ENCODE measurements at places on chromosomes 12 and 14.

GRCh38 chr14:72975770-72976169, 49.5 kb downstream of the DCAF4 start:
- DNase-seq: no peak

DNA sequence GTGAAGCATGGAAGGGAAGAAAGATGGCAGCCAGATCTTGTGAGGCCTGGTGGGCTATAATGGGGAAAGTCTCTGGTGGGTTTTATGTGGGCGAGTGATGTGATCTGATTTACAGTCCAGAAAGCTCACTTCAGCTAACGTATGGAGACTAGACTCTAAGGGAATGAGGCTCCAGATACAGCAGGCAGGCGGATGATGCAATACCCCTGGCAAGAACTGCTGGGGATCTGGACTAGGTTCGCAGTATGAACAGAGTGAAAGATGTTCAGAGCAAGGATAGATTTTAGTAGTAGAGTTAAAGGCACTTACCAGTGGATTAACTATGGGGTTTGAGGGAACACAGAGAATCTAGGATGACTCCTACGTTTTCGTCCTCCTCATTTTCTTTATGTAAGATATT, 253.1 kb downstream of the ANO2 start:
- no peak for DNase-seq

GRCh38 chr12:2456813-2457186, 338.0 kb upstream of the FKBP4 start:
- no peak for DNase-seq

DNA sequence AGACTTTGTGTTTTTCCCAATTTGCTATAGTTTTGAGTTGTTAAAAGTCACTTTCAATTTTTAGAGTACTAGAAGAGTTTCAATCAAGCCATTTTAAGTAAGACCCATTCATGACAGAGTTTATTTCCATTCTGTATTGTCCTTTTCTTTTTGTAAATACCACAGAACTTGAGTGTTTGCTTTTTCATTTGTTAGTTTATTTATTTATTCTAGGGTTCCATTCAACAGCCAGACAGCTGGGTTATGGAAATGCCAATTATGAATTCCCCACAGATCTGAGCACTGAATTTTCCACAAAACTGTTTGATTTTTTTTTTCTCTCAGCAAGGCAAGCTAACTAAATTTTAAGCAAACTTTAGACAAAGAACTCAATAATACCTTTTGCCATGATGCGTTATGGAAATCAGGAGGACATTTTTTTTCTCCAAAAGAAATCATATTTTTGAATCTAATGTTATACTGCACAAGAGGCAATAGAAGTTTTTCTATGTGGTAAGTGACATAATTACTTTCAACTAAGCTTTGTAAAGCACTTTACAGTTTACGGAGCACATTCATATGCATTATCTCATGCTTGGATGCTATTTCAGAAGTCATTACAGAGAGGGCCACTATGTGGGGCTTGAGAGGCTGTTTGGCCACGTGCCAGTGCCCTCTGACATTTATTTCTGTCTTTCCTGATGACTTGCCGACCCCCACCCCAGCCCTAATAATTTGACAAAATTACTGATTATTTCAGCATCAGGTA, 181.5 kb downstream of the VRK1 start:
- DNase-seq: no peak

DNA sequence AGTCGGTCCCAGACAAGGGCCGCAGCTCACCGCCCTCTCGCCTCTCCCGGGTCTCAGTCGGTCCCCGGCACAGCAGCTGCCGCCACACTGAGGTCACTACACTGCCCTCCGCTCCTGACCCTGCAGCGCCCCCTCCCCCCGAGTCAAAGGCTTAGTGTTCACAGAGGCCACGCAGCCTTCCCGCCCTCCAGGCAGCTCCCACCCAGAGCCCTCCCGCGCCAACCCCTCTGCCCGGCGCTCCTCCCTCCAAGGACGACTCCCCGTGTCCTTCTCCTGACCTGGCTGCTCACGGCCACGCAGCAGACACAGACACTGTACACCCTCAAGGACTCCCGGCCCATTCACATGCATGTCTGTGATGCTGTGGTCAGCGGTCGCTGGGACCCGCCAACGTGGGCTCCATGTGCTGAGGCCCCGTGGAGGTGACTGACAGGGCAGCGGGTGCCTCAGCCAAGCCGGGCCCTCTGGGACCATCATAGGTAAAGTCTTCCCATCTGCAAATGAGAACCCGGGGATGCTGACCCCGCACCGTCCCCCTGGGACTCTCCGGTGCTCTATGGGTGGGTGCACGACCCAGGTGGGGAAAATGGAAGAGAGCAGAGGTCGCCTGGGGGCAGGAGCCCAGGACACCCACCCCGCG, 16.3 kb upstream of the GALNT9 start:
- no peak for DNase-seq

- no peak for DNase-seq
Observed at GRCh38 chr12:1282670-1283315, 291.8 kb downstream of the ERC1 start.

DNA sequence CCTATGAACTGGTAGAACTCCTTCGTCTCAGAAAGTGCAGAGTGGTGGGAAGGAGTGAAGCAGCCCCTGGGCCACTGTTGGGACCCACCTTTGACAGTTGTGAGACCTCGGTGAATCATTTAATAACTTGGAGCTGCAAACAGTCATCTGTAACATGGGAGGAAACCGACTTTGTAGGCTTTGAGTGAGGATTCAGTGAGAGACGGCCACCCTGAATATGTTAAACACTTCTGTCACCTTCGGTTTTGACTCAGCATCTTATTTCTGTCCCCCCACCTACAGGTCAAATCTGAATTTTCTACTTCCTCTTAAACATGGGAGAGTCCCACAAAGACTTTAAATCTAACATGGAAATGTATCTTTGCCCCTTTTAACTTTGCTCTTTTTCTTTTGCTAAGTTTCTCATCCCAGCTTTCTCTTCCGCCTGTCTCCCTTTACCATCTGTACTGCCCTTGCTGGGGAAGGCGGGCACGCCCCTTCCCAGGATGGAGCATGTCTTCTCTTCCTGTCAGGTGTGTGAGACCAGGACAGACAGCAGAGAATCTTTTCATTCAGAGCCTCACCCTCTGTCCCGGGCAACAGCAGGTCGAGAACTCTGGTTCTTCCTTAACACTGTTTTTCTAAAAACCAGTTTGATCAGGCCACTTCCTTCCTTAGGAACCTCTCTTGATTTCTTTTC, 37.1 kb downstream of the ZC3H14 start:
- no peak for DNase-seq

DNA sequence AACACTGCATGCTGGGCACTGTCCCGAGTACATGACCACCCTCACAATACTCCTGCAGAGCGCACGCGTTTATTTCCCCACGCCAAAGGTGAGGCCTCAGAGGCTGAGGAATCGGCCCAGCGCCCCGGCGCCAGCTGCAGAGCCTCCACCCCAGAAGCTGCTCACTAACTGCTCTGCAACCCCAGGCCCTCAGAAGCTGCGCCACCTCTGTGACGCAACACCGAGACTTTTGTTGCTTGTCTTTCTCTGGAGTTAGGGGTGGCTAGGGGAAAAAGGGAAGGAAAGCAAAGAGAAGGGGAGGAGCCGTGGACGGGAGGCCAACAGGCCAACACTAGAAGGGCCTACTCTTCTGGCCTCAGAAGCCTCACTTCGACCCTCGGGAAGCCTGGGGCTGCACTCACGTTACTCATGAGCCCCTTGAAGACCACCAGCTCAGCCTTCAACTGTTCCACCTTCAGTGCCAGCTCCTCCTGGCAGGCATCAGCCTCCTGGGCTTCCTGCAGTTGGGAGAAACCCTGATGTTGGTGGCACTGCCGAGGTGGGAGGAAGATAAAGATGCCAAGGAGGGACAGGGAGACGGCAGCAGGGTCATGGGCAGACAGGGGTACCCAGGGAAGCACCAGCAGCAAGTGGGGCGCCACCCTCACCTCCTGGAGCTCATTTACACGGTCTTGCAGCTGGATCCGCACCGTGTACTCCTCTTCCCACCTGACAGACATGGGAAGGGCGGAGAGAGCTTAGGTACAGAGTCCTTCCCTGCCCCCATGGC, 5.4 kb downstream of the IFFO1 start:
- DNase-seq: peak; percentile 82
